ENCODE measurements at places on chromosomes 3 and 15. TPM values are rescaled to one million over a fixed set of nuclear protein-coding genes. Genes with fewer than 3 reads are reported as not detected.

SERINC4 gene
- total RNA-seq = not detected

DNA sequence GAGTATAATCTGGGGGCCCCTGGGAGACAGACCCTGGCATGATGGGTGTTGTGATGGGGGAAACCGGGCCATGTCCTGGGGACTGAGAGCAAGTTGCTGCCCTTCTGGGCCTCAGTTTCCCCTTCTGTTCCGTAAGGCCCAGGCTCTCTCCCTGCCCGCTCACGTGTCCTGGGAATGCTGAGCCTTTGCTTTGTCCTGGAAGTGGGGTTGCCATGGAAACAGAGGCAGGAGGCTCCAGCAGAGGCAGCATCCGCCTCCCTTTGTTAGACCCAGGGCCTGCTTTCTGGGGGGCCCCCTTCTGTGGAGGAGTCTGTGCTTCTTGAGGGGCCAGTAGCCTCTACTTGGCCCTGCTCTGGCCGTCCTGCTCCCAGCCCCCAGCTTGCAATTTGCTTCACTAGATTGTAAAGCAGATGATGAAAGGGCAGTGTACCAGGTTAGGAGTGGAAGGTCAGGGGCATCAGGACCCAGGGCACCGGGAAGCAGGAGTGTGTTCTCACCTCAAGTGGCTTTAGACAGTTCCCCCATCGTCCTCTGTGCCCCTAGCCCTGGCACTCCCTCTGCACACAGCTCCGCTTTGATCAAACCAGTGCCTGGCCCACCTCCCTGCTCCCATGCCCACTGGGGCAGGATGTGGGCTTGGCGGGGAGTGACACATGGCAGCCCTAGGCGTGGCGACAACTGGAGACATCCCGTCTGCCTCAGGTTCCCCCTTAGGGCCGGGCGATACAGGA, 105.6 kb downstream of the FBLN2 start:
- no peaks in the 10 kb centered on the region for H3K4me1 ChIP-seq
- no peaks in the 10 kb centered on the region for H3K27me3 ChIP-seq
- H3K27ac ChIP-seq = no peak overlapping the region
- H3K4me3 ChIP-seq = no peak overlapping the region
- no peak for DNase-seq

DNA sequence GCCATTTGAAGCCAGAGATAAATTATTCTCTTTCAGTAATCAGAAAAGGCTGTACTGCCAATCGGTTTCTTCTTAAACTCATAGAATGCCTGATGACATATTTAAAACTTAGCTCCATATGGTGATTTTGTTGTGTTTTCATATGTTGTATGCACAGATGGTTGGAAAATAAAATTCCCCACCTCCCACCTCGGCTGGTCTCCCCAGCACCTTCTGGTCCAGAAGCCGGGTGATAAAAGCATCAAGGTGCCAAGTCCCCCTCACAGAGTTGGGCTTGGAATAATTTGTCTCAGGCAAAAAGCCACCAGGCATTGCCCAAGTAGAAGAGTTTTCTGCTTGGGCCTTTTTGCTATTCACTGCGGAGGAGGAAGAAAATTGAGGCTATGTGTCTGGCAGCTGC, 18.4 kb downstream of the LARS2 start:
- DNase-seq = no peak
- no peaks in the 10 kb centered on the region for H3K36me3 ChIP-seq
- H3K27ac ChIP-seq = no peak overlapping the region
- no peak overlapping the region for H3K4me3 ChIP-seq

DNA sequence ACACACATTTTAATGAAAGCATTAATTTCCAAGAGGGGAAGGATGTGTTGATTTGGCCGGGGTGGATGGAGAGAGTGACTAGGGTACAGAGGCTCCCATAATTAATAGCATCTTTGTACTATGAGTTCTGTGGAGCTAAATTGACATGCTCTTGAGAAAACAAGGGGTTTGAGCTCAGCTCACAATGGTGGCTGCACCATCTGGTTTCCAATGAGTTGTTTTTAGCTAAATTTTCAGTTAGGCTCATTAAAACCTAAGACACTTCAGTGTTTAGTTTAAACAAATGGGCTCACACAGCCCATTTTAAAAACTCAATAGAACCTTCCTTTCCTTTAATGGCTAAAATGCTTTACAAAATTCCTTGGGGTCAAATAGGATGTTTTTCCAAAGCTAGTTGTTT, 199.7 kb downstream of the TNIK start:
- no peaks in the 10 kb centered on the region for H3K27me3 ChIP-seq
- H3K4me1 ChIP-seq = peaks cover 9% of the 10 kb centered on the region
- DNase-seq = no peak
- H3K27ac ChIP-seq = no peak overlapping the region
- H3K4me3 ChIP-seq = no peak overlapping the region

DNA sequence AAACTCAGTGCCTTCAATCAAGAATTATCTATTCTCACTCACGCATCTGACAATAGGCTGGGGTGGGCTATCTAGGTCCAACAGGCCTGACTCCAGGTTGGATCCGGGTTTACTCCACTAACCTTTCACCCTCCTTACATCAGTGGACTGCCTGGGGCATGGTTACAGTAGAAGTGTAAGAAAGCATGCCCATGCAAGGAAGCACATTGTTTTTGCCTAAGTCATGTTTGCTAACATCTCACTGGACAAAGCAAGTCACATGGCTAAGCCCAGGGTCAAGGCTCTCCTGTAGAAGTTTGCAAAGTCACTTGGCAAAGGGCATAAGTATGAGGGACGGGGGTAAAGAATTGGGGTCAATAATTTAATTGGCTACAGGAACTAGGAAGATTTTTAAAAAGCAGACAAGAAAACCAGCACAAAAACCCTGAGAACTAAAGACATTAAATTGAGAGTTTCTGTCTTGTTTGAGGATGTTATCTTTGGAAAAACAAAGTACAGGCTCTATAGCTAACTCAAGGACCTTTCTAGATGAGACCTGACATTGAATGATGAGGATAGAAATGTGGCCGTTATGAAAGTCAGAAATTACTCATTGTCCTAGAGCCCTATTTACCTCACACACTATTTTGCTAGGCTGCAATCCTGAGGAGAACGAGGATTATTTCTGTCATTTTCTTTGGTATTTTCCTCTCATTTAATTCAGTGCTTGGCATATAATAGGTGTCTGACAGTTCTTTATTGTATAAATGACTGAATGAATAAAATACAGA, 214.2 kb downstream of the IL20RB start:
- no peak overlapping the region for H3K27ac ChIP-seq
- no peaks in the 10 kb centered on the region for H3K36me3 ChIP-seq
- H3K4me3 ChIP-seq = no peak overlapping the region
- H3K4me1 ChIP-seq = no peaks in the 10 kb centered on the region
- DNase-seq = no peak

- DNase-seq = no peak
- no peaks in the 10 kb centered on the region for H3K27me3 ChIP-seq
- no peaks in the 10 kb centered on the region for H3K4me1 ChIP-seq
- H3K4me3 ChIP-seq = no peak overlapping the region
- no peaks in the 10 kb centered on the region for H3K36me3 ChIP-seq
These were observed 32.9 kb upstream of the SEC13 start for GRCh38 chr3:10353661-10354360.

DNA sequence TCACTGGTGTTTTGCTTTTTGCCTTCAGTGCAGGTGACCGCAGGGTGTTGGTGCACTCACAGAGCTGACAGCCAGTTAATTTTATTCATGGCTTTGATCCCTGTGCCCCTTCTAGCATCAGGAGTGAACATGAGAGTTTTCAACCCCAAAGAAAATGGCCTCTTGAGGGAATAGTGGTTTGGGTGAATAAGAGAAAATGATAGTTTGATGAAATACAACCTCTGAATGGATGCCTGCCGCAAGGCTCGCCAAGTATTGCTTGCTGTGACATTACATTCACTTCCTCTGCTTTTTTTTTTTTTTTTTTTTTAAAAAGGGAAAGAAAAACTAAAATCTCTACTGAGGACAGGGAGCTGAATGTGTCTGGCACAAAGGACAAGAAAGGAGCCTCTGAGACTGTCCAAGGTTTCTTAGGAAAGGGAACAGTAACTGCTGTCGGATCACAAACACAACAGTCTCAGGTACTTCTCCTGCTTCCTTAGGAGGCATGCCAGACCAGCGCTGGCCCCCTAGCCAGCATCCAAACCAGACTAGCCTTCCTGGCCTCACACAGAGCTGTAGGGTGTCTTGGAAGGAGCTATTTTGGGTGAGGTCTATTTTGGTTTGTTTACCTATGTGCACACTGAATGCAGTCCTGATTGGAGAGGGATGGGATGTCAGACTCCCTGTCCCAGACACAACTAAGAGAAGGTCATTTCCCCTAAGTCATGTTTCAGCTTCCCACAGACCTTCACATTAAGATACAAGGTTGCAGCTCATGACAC, 29.0 kb downstream of the CCDC80 start:
- DNase-seq = no peak
- H3K27me3 ChIP-seq = no peaks in the 10 kb centered on the region

GRCh38 chr3:32018757-32019564, 37.4 kb downstream of the ZNF860 start:
- no peaks in the 10 kb centered on the region for H3K27me3 ChIP-seq
- no peaks in the 10 kb centered on the region for H3K4me1 ChIP-seq
- no peak overlapping the region for H3K4me3 ChIP-seq
- DNase-seq = no peak
- no peaks in the 10 kb centered on the region for H3K36me3 ChIP-seq

- H3K36me3 ChIP-seq = no peaks in the 10 kb centered on the region
- DNase-seq = no peak
- no peaks in the 10 kb centered on the region for H3K4me1 ChIP-seq
- H3K4me3 ChIP-seq = no peak overlapping the region
These were observed 13.2 kb upstream of the TRANK1 start for GRCh38 chr3:36957862-36958686.

DNA sequence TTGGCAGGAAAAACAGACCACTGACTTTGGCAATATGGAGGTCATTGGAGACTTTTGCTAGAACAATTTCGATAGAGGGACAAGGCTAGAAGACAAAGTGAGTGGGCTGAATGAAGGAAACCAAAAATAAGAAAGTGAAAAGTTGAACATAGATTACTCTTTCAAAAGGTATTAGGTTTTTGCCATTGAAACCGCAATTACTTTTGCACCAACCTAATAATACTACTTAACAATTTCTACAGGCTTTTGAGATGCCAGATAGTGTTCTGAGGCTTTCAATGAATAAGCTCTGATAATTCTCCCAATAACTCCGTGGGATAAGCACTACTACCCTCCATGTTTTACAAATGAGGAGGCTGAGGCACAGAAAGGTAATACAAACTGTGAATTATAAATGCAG, 85.0 kb downstream of the MDFIC2 start:
- no peaks in the 10 kb centered on the region for H3K4me1 ChIP-seq
- no peak for DNase-seq
- H3K27ac ChIP-seq = no peak overlapping the region
- no peaks in the 10 kb centered on the region for H3K36me3 ChIP-seq
- H3K4me3 ChIP-seq = no peak overlapping the region

- no peak overlapping the region for H3K27ac ChIP-seq
- no peaks in the 10 kb centered on the region for H3K4me1 ChIP-seq
- H3K27me3 ChIP-seq = no peaks in the 10 kb centered on the region
- H3K36me3 ChIP-seq = no peaks in the 10 kb centered on the region
- peak overlapping the region; percentile 100 for H3K4me3 ChIP-seq
- DNase-seq = no peak
These were observed 32.0 kb upstream of the ZNF445 start for GRCh38 chr3:44509393-44509921.

- no peak for DNase-seq
- no peaks in the 10 kb centered on the region for H3K36me3 ChIP-seq
- H3K4me3 ChIP-seq = no peak overlapping the region
- no peaks in the 10 kb centered on the region for H3K27me3 ChIP-seq
These were observed 19.7 kb upstream of the ANO10 start for GRCh38 chr3:43641306-43642114.

GRCh38 chr3:128429751-128430150, 36.9 kb downstream of the DNAJB8 start:
- no peak for DNase-seq
- H3K27me3 ChIP-seq = no peaks in the 10 kb centered on the region
- H3K36me3 ChIP-seq = no peaks in the 10 kb centered on the region
- H3K4me1 ChIP-seq = no peaks in the 10 kb centered on the region
- no peak overlapping the region for H3K4me3 ChIP-seq
- no peak overlapping the region for H3K27ac ChIP-seq

DNA sequence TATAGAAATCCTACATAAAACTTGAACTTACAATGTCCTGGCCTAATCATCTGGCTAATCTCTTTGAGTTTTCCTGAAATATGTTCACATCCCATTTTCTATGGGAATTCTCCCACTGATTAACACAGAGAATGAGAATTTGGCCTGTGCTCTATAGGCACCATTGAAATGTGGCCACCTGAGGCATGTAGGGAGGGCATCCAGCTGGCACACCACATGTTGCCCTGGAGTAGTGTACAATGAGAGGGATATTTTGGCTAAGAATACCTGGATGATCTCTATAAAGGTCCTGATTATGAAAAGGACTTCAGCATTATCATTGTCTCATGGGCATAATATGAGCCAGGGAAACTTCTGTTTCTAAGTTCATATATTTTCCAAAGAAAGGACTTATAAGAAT, 324.0 kb downstream of the ZBTB20 start:
- H3K27ac ChIP-seq = no peak overlapping the region
- no peaks in the 10 kb centered on the region for H3K27me3 ChIP-seq
- no peak for DNase-seq
- H3K4me1 ChIP-seq = peaks cover 2% of the 10 kb centered on the region
- H3K36me3 ChIP-seq = no peaks in the 10 kb centered on the region

GRCh38 chr3:134430174-134430573, 55.6 kb downstream of the ANAPC13 start:
- no peaks in the 10 kb centered on the region for H3K27me3 ChIP-seq
- H3K4me3 ChIP-seq = no peak overlapping the region
- no peak for DNase-seq
- no peaks in the 10 kb centered on the region for H3K36me3 ChIP-seq
- H3K27ac ChIP-seq = no peak overlapping the region

All from aorta (tissue), 5 donors.